NT2/D1 (cell line): ENCODE measurements at places on chromosomes 2 and 18.
A peak's percentile ranks its signal among the peaks of the same experiment; 100 is the strongest.

DNA sequence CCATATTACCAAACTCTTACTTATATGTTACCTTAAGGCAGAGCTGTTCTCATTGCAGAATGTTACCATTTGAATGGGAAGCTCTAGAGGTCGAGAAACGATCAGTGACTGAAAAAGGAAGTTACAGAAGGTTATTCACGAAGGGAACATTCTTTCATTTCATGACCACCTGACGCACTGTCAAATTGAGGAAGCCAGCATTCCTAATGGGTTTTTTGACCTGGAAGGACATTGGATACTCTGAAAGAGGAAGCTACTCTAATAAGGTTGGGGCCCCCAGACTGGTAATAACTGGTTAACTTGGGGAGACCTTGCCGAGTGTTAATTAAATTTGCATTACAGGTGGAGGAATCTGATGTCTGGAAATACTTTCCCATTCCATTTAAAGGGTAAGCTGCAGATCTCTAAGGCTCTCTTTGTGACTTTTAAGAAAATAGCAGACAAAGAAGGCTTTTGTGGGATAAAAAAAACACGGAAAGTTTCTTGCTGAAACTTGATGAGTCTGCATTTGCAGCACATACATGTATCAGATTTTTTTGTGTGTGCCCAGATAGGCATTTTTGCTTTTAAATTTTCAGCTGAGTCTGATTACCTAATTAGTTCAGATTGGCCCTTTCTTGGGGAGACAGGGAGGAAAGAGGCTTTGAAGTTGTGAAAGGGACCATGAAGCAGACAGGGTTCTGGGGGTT is 137.1 kb downstream of the LTBP1 start:
- no peak for DNase-seq

GRCh38 chr18:47701134-47701533 is 229.3 kb downstream of the SMAD2 start:
- DNase-seq: no peak

DNA sequence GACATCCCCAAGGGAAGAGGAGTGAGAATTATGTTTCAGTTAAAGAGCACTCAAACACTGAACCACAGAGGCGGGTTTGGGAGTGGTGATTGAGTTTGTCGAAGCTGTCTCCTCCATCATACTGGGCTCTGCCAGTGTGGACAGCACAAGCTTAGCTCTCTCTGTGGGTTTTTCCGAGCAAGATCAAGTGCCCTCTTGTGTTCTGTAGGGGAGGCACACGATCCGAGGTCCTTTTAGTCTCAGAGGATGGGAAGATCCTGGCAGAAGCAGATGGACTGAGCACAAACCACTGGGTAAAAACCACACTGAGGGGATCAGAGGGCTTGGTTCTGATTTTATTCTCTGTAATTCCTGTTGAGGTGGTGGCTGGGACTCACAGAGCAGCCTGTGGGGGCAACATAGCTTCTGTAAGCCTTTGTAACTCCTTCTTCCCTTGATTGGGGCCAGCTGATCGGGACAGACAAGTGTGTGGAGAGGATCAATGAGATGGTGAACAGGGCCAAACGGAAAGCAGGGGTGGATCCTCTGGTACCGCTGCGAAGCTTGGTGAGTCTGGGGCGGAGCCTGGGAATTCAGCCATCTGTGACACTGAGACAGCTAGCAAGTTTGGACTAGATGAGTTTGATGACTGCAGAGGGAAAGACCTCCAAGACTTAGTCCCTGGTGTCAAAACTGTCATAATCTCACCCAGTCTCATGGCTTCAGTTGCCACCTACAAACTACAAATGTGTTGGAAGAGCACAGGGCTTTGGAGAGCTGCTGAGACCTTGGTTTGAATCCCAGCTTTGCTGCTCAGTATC is 2.0 kb downstream of the NAGK start:
- peak; percentile 22 for DNase-seq

DNA sequence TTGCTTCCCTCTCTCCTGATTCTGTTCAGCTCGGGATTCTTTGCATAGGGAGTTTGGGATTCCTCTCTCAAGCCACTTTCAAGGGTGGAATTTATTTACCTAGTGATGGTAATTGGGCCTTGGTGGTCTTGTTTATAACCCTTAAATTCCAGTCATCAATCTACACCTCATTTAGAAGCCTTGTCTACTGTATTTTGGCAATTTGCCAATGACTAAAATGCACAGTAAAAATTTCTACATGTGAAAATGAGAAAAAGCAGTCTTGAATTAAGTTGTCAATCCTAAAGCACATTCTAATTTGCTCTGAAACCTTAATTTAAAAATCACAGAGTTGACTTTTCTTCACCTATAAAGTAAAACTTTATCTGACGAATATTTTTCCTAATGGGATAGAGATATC is 749.2 kb upstream of the CRIM1 start:
- no peak for DNase-seq

DNA sequence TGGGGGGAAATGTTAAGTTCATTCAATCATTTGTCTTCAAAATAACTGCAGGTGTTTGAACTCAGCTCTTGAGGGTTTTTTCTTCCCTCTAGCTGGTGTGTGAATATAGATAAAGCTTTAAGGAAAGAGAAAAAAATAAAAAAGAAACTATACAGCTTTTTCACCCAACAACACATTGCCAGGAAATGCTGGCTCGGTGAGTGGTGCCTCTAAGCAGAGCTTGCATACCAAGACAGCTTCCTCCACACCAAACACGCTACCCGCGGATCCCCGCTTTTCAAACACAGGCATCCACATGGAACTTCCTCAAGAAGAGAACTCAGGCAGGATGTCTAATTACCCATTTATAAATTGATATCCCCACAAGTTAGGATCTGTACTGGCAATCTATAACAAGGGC is 69.8 kb upstream of the TANK start:
- DNase-seq: no peak

DNA sequence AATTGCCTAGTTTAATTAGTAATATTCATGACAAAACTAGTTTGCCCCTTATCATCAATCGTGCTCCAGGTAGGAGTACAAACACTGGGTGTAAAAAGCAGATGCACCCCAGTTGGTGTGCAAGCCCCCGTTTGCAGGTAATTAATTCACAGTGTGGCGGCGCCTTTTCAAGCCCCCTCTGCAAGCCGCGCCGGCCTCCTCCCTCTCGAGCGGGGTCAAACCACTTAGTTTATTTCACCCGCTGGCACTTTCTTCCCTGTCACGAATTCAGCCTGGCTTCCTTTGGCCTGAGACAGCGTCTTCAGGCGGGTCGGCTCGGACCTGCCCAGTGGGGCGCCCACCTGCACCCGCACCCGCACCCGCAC is 64.7 kb upstream of the MAPRE2 start:
- DNase-seq: no peak

DNA sequence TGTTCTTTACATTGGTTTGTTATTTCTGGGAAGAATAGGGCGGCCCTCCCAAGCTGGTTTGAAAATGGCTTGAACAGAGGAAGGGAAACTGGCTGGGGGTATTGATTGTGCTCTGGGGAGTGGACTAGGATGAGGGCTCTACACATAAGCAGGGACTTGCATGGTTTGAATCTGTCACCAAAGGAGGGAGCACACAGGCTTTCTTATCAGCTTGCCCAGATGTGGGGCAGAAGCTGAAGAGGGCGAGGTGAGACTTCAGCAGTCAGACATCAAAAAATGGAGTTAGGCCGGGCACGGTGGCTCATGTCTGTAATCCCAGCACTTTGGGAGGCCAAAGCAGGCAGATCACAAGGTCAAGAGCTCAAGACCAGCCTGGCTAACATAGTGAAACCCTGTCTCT is 7.2 kb upstream of the RAB12 start:
- no peak for DNase-seq

- no peak for DNase-seq
Measured at GRCh38 chr18:5439986-5440696, 103.7 kb downstream of the EPB41L3 start.

GRCh38 chr2:74849228-74849892 is 15.4 kb downstream of the HK2 start:
- DNase-seq: no peak

GRCh38 chr2:24206242-24206641 is 31.4 kb downstream of the FAM228A start:
- DNase-seq: no peak

GRCh38 chr2:48427552-48427951 is 102.4 kb upstream of the STON1 start:
- DNase-seq: no peak

DNA sequence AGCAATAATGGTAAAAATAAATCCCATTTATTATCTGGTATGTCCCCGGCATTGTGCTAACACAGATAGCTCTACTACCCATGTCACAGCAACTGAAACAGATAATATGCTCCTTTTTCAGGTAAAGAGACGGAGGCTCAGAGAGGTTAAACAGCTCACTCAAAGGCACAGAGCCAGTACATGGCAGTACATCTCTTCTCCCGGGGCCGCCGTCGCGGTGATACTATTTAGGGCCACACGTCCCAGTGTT is 693 bp upstream of the PDK1 start:
- no peak for DNase-seq

GRCh38 chr2:138949517-138949916 is 169.3 kb upstream of the NXPH2 start:
- no peak for DNase-seq

DNA sequence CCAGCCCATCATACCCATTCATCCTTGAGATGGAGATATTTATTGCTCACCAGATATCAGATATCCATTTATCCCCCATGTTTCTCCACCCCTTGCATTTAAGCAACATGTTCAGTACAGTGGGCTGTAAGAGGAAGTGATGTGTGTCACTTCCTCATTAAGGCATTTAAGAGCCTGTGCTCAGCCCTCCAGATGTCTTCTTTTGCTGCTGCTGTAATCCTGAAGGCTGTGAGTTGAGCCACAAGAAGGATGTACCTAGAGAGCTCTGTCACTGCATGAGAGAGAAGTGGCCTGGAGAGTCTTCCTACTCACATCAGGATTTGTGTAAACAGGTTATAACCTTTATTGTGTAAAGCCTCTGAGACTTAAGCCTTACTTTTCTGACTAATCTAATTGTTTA is 151.8 kb upstream of the UNC80 start:
- no peak for DNase-seq

- no peak for DNase-seq
Measured at GRCh38 chr2:202088777-202089176, 15.7 kb downstream of the KIAA2012 start.

DNA sequence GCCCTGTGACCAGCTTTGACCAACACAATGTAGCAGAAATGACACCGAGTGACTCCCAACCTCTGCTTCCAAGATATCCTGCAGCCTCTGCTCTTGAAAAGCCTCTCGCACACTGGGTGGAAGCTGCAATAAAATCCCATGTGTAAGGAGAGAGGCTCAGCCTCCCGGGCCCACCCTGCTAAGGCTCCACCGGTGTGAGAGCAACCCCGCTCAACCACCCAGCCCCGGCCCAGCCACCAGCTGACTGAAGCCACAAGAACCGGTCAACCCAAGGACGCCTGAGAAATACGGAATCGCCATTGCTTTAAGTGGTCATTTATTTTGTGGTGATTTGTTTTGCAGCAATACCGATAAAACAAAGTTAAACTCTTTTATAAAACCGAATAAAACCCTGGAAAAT is 452.8 kb upstream of the SMIM21 start:
- no peak for DNase-seq

DNA sequence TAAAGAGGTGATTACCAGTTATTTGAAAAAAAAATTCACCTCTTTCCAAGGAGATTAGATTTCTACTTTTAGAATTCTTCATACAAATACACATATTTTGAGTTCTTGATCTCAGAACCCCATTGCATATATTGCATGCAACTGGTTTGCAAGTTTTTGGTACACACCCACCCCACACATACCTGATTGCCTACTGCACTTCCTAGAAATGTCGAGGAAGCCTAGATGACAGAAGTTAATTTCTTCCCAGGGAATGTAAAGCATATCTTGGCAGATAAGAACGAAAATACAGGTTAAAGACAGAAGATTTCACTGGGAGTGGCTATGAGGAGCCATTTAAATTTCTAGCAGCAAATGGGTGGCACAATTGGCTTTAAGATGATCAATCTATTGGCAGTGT is 67.1 kb upstream of the IL1R1 start:
- DNase-seq: no peak

- DNase-seq: no peak
Measured at GRCh38 chr2:71348302-71348701, 16.7 kb downstream of the ZNF638 start.

DNA sequence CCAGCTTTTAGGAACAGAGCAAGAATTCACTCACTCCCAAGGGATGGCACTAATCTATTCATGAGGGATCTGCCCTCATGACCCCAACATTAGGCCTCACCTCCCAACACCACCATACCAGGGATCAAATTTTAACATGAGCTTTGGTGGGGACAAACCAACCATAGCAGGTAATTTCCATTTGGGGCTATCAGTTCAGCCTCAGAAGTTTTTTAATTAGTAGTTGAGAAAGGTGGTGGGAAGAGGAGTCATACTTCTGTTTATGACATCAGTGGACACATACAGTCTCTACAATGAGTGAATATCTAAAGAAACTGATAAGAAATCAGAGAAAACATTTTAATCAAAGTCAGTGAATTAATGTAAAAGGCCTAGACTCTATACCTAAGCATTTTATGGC is 59.6 kb upstream of the EMILIN2 start:
- DNase-seq: no peak

- no peak for DNase-seq
Measured at GRCh38 chr18:45237343-45238098, 377.8 kb upstream of the SLC14A2 start.

DNA sequence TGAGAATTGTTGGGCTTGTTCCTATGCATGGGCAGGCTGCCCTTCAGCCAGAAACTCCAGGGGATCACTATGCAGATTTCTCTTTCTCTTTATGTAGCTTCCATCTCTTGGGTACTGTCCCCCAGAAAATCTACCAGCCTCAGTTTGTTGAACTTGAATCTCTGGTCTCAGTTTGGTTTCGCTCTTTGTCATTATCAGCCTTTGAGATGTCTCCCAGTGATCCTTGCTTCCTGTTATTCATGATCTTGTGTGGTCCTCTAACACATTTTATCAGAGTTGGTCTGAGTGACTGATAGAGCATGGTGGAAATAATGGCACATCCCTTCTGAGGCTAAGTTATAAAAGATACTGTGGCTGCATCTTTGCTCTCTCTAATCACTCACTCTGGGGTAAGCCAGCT is 7.8 kb downstream of the TMEM87B start:
- DNase-seq: no peak

DNA sequence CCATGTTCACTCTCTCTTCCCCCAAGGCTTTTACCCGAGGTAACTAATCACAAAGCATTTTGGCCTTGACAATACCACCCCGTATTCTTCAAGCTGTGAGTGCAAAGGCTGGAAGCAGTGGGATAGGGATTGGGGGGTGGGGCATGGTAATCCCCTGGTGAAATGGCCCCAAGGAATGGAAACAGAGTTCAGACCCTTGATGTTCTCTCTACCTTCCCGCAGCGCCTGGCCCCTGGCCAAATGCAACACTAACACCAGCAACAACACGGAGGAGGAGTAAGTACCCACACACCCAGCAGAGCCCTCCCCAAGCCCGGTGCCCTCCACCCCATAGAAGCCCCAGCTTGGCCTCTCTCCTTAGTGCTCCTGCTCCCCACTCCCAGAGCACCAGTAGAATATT is 36.9 kb downstream of the CNGA3 start:
- peak; percentile 67 for DNase-seq

- DNase-seq: no peak
Measured at GRCh38 chr2:230765611-230766300, 53.1 kb downstream of the CAB39 start.

- peak; percentile 28 for DNase-seq
Measured at GRCh38 chr2:206989311-206989710, 50.0 kb downstream of the CPO start.

- DNase-seq: no peak
Measured at GRCh38 chr2:150693556-150693955, 206.1 kb upstream of the RND3 start.

- no peak for DNase-seq
Measured at GRCh38 chr18:26700728-26701127, 152.4 kb upstream of the KCTD1 start.

GRCh38 chr2:221500501-221501209 is 71.4 kb downstream of the EPHA4 start:
- no peak for DNase-seq
